H7 (cell line): ENCODE measurements at places on chromosomes 11 and 22. TPM values are rescaled to one million over a fixed set of nuclear protein-coding genes. Genes with fewer than 3 reads are reported as not detected.

Gene SLC37A2
- 0.73 and 0.89 TPM in 2 replicates for total RNA-seq

Gene INS
- total RNA-seq, result not detected in 2 replicates

Gene SLC37A4
- total RNA-seq, result 53.2 and 54.5 TPM in 2 replicates

- DNase-seq, result peak; percentile 81
Measured at GRCh38 chr11:134069426-134070341, 812 bp downstream of the JAM3 start.

DNA sequence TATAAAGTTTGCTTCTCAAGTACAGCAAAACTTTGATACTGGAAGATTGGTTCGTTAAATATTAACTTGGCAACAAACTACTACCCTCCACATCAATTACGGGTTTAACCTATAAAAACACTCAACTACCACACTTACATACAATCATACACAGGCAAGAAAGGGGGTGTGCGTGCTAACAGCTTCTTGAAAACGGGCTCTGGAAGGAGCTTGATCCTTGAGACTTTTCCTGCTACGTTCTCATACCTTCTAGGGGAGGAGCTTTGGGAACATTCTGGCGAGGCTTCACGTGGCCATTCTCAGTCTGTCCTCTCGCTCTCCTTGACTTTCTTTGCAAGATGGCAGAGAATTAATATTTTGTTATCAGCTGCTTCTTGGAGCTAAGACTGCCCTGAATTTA lies 6.8 kb upstream of the ESAM start:
- no peak for DNase-seq

DNA sequence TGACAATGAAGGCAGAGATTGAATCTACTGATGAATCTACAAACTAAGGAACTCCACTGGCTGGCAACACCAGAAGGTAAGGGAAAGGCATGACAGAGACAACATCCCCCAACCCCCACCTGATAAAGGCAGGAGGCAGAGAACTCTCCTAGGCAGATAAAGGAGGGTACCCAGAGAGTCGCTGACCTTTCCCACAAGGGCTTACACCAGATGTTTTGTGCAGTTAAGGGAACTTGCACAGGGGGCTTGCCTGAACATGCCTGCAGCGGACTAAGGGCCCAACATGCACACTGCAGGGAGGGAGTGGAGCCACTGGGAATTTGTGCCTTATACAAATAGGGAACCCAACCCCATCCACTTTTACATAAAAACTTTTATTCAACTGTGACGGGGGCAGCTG lies 1996.9 kb upstream of the RAG2 start:
- no peak for DNase-seq

- no peak for DNase-seq
Measured at GRCh38 chr11:108092134-108092533, 29.2 kb upstream of the ACAT1 start.

DNA sequence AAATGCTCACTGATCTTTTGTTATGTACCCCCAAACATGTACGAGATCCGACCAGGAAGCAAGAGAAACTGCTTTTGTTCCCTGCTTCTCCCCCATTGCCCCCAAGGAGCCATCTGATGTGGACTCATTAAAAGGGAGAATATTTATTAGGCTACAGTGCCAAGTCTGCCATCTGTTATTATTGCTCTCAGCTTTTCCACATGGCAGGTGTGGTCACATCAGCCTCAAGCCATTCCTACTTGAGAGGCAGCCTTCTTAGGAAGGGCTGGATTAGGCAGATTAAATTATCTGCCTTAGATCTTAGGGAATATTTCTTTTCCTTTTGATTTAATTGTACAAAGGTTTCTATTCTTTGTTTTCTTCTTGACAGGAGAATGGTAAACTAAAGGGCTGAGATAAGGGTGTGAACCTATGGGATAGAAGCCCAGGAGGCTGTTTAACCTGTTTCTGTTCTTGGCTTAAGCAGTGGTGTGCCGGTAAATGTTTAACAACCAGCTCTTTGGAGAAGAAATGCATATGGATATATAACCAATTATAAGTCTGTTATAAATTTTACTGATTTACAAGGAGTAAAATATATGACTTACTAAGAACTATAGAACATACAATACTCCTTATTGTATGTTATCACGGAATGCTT lies 88.8 kb downstream of the PDHX start:
- no peak for DNase-seq
